ENCODE measurements at places on chromosomes 2 and 18.

DNA sequence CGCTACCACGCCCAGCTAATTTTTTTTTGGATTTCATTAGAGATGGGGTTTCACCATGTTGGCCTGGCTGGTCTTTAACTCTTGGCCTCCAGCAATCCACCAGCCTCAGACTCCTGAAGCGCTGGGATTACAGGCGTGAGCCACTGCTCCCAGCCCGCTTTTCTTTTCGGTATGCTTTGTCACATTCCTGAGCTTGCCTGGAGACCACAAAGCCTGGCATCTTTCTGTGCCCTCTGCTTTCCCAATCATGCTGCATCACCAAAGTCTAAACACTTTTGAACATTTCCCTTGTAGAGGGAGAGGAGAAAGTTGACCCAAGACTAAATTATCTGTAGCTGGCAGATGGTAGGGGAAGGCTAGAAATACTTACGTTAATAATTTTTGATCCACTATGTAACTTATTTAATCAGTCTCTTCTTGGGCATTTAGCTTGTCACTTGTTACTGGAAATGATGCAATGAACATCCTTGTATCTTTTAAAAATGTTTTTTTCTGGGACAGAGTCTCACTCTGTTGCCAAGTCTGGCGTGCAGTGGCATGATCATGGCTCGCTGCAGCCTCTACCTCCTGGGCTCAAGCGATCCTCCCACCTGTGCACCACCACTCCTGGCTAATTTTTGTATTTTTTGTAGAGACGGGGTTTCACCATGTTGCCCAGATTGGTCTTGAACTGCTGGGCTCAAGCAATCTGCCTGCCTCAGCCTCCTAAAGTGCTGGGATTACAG is 2.7 kb upstream of the NPC1 start:
- peak; percentile 54 for DNase-seq

DNA sequence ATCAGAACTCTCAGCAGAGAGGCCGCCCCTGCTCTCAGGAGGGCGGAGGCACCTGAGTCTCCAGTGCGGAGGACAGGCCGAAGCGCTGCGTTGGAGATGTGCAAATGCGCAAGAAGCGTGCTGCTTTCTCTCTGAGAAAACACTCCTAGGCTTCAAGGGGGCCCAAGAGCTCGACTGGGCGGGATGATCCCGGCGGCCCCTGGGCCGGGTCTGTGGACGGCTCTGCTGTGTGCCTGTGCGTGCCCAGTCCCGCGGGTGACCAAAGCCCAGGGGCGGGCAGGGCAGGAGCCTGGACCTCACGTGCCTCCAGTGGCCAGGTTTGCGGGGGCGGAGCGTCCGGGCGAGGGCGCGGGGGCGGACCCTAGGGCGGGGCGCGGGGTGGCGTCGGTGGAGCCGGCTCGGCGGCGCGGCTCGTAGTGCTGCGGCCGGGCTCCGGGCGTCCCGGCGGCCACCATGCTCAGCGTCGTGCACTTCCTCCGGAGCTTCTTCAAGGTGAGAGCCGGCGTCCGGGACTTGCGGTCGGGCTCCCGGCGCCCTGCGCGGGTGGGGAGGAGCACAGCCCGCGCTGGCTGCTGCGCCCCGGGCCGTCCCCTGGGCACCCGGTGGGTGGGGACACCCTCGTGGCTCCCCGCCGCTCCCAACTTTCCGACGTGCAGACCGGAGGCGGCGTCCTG is at the start of gene ARHGEF4:
Gene ARHGEF4, plus strand, starts transcription at position 414 of the 674 bp plus-strand sequence. Its CDS starts 40 bp downstream, at position 454.
- DNase-seq: no peak

- DNase-seq: no peak
Measured at GRCh38 chr2:239834143-239834542, 191.0 kb downstream of the NDUFA10 start.

DNA sequence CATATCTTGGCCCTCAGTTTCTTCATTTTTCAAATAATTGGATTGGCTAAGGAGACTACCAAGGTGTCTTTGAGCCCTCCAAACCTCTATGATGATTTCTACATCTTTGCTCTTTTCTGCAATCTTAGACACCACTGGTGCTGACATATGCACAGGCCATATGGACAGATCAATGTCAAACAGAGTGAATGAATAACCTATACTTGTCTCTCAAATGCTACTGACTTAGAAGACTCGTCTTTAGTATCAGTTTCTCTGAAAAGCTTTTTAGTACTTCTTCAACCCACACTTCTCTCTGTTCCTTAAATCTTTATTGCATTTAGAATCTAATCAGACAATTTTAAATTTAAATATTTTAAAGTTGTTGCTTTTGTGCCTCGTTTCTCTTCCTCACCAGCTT is 258.2 kb downstream of the LTBP1 start:
- DNase-seq: no peak

- no peak for DNase-seq
Measured at GRCh38 chr18:42228581-42228980, 273.5 kb downstream of the PIK3C3 start.

- DNase-seq: no peak
Measured at GRCh38 chr2:43328133-43328532, 101.7 kb upstream of the ZFP36L2 start.

GRCh38 chr2:108182489-108182888 is 57.3 kb upstream of the SULT1C3 start:
- no peak for DNase-seq

GRCh38 chr2:173355866-173356508 is 1.3 kb downstream of the CDCA7 start:
- peak; percentile 31 for DNase-seq

DNA sequence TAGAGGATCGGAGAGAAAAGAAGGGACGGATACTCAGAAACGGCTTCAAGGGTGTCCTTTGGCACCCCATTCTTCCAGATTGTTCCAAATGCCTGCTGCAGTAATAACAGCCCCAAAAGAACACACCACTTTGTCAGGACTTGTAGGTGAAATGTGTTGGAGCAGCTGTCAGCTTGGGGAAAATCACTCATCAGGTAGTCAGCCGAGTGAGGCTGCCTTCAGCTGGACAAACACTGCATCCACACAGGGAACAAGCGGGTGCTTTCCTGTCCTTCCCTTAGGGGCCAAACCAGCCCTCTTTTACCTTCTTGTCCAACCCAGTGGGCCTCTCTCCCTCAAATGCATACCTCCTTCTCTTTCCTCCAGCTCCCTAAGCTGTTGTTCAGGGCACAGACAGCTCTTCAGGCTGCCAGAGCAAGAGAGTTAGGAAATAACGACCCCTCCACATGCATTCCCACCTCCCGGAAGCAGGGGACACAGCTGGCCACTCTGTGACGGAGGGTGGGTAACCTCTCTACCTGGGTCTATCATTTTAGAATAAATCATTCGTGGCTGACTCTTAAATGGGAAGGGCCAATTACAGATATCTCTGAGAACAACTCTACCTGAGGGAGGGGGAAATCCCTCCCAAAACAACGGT is 48.1 kb downstream of the BCL11A start:
- no peak for DNase-seq

GRCh38 chr2:792687-793086 is 115.5 kb upstream of the TMEM18 start:
- DNase-seq: no peak

DNA sequence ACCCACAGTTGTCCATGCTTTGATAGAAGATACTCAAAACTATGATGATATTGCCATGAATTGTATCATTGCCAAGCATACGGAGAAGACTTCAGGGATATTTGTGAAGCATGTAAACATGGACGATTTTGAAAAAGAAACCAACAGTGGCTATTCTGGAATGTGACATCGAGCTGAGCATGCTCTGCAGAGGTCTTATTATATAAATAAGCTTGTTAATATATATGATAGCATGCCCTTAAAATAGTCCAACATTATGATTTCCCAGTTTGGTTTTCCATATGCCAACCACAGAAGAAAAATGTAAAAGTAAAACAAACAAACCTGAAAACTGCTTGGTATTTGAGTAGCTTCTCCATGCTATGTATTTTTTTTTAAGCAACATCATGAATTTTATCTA is 159.1 kb downstream of the LNPK start:
- peak; percentile 8 for DNase-seq

GRCh38 chr2:100610381-100610831 is 47.6 kb downstream of the PDCL3 start:
- peak; percentile 38 for DNase-seq

DNA sequence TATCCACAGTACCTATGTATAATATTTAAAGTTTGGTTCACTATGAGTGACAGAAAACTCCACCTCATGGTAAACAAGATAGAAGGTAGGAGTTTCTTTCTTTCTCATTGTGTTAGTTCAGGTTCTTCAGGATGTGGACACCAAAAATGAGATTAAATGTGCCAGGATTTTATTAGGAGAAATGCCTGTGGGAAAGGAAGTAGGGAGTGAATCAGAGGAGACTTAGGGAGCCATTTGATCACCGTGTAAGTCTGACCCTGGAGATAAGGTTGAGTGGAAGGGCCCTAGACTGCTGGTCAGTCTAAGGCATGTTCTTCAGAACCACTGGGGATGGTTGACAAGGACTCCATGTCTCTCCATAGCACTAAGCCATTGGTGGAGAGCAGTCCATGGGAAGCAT is 8.1 kb downstream of the AOX1 start:
- DNase-seq: no peak

GRCh38 chr2:86221066-86221684 is 21.9 kb downstream of the MRPL35 start:
- DNase-seq: peak; percentile 58

GRCh38 chr2:212109792-212110680 is 428.6 kb downstream of the ERBB4 start:
- DNase-seq: no peak

GRCh38 chr2:218079943-218080913 is 11.2 kb downstream of the RUFY4 start:
- DNase-seq: no peak

Data from fibroblast of lung (primary cell).